ENCODE measurements at places on chromosomes 4 and X. TPM values are rescaled to one million over a fixed set of nuclear protein-coding genes. Genes with fewer than 3 reads are reported as not detected.

Gene SPANXA1
- not detected for total RNA-seq

Gene RWDD4
- total RNA-seq: 20.2 TPM

Gene ATOH1
- total RNA-seq: not detected

Gene COPS4
- 26.5 TPM for total RNA-seq

Gene ODAPH
- not detected for total RNA-seq

Gene PARM1
- total RNA-seq: 0.65 TPM

Gene SPIN2A
- 0.14 TPM for total RNA-seq

Gene CPZ
- total RNA-seq: 0.29 TPM

Gene FAT1
- total RNA-seq: 188 TPM

Gene AFP
- total RNA-seq: 2.3 TPM

Gene CENPVL2
- total RNA-seq: not detected

Gene F8A3
- total RNA-seq: 0.94 TPM

Gene HMX1
- 0.16 TPM for total RNA-seq

Gene PCDH19
- total RNA-seq: 0.02 TPM

Gene HOPX
- total RNA-seq: not detected

Gene HGFAC
- 0.18 TPM for total RNA-seq

Gene SYP
- total RNA-seq: 2.2 TPM
